ENCODE measurements at places on chromosomes 5 and 9.

DNA sequence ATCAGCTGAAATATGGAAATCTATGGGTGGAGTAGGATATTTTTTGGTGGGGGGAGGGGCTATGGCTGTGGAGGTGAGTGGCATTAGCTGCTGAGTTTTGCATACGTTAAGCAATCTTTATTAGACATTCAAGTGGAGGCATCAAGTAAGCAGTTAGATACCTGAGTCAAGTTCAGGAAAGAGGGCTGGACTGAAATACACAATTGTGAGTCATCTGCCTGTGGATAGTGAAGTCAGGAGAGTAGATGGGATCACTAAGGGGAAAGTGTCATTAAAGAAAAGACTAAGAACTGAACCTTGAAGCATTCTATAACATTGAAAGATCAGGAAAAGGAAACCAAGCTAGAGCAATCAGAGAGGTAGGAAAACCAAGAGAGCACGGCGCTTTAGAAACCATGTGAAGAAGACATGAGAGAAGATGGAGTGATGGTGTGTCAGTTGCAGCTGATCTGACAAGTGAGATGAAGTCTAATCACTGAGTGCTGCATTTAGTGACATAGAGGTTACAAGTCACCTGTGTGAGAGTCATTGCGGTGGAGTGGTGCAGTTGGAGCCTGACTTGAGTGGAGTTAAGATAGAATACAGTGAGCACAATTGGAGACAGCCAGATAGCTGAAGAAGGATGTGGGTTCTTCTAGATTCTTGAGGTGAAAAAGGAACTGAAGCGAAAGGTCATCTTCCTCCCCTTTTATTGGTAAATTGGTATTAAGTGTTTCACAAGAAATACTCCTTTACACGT lies 88.7 kb downstream of the PIP5K1B start:
- no peak for DNase-seq

DNA sequence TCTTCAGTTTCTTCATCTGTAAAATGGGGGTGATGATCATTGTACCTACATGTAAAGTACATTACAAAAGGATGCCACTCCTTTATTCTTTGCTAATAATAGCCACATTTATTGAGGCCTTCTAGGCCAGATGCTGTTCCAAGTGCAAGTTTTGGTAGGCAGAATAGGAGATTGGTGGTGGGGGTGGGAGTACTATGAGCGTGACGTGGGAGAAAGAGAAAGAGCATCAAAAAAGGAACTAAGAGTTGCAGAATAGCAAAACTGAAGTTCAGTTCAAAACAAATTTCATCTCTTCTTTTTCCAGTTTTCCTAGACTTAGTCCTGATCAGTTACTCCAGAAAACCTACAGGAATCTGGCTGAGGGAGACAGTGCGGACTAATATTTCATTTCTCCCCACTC lies 174.1 kb downstream of the SNX18 start:
- DNase-seq = no peak

- DNase-seq = no peak
Measured at GRCh38 chr5:120532835-120533234, 68.7 kb downstream of the PRR16 start.

DNA sequence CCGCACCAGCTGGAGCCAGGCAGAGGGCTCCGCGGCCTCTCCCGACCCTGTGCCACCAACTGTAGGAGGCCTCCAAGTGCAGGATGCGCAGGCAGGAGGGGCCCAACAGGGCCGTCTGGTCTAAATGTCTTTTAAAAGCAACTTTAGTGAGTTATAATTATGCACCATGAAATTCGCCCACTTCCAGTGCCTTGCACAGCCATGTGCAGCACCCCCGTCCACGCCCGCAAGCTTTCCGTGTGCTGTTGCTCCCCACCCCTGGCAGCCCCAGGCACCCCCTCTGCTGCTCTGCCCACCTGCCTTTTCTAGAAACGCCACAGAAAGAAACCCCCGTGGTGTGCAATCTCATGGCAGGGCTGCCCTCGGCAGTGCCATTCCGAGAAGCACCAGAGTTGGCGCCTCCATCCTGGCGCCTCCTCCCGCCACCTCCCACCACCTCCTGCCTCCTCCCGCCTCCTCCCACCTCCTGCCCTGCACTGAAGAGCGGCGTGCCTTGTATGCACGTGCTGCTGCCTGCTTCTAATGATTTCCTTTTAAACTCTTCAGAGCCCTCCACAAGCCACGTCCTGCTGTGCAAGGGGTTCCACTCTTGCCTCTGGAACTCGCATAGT lies 7.5 kb upstream of the SLC6A18 start:
- no peak for DNase-seq

DNA sequence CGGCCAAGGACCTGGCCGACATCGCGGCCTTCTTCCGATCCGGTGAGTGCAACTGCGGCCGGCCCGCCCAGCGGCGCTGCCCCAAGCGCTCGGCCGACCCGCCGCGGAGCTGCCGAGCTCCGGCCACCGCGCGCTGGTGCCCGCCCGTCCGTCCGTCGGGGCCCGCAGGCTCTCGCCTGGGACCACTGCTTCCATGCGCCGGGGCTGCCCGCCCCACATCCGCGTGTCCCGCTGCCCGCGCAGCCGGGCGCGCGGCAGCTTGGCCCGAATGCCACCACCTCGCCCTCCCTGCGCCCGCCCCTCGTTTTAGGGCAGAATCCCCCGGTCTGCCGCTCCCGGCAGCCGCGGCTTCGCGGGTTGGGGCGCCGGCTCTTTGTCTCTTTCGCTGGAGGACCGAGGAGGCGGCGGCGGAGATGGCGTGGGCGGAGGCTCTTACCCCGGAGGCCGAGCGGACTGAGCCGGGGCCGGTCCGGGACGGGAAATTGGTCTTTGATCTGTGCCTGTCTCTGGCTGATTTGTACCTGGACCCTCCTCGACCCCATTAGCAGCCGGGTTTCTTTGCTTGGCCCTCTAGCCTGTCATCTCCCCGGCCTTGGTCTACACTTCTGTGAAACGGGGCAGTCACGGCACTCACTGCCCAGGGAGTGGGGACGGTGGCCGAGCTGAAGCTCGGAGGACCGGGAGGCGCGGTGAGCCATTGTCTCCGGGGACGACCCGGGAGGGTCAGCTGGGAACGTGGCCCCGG lies 871 bp downstream of the TRIO start:
- no peak for DNase-seq

DNA sequence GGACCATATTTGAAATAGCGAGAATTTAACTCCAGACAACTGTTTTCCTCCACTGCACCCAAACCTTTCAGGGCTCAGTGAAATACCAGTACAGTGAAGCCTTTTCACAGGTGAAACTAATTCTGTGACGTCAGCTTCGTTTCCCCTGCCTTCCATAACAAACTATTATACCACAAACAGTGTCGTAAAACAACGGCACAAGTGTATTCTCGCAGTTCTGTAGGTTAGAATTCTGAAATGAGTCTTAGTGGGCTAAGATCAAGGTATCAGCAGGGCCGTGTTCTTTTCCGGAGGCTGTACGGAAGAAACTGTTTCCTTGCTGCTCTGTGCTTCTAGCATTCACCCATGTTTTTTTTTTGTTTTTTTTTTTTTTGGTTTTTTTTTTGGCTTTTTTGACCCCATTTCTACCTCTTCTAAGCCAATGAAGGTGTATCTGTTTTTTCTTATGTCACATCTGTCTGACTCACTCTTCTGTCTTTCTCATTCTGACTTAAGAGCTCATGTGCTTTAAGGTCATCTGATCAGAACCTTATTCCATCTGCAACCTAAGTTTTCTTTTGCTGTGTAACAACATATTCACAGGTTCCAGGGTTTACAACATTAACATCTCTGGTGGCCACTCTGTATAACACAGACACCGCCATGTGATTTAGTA lies 20.1 kb downstream of the ISOC1 start:
- DNase-seq = no peak

DNA sequence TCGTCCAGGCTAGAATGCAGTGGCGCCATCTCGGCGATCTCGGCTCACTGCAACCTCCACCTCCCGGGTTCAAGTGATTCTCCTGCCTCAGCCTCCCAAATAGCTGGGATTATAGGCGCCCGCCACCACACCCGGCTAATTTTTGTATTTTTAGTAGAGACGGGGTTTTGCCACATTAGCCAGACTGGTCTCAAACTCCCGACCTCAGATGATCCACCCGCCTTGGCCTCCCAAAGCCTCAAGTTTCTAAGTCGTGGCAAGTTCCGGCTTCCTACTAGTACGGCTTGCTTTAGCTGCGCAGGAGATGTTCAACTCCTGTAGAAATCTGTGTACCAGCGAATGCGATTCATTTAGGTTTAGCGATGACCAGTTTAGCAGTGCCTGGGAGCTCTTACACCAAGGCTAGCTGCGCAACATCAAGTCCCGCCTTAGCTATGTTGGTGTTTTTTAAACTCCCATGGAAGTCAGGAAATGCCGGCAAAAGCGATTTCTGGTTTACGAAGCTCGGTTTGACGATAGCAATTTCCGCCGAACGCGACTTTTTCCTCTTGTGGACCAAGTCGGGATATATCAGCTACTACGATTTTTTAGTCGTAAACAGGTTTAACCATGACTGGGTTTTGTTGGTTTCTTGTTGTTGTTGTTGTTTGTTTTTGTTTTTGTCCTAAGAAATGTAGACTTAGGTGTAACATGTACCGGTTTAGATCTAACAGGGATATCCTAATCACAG lies 46.4 kb downstream of the ANXA2R start:
- no peak for DNase-seq

DNA sequence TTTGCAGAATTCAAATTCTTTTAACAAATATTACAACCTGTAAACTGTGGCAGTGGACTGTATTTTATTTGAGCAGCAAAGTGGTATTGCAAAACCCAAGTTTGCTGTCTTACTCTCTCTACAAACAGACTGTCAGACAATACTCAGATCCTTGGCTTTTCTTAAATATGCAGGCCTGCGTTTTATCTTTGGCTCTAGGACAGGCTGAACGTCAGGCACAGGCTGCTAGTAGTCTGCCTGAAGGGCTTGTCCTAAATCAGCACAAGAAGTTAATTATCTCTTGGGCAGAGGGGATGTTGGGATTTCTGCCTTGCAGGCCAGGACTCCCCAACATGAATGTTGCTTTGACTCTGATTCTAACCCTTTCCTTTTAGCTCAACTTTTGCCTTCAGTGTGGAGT lies 147.5 kb downstream of the SLIT3 start:
- no peak for DNase-seq

DNA sequence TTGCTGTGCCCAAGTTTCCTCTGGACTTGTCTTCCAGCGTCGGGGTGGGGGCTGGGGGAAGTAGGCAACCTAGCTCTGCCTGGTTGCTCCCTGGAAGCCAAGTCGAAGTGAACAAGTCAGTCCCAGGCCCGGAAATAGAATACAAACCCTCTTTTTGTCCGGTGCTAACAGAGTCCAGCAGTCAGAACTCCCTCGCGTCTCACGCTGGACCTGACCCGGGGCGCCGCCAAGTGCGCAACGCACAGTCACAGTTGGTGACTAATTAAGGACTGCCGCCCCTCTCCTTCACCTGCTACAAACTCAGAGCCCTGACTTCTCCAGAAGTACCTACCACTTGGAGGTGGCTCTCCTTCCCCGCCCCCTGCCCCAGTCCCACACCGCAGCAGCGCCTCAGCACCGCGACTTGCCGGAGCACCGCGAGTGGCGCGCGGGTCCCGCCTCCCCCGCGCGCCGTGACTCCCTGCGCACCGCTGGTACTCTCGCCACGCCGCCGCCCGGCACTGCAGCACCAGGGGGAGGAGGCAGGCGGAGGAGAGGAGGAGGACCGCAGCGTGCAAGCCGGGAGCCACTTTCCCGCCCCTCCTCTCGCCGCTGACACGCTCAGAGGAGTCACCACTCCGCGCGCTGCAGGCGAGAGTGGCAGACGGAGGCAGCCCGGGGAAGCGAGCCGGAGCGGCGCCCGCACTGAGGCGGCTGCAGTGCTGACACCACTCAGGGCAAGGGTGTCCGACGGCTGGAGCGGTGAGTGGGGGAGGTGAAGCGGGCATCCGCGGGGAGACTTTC lies at the start of gene SV2C:
TSS of gene SV2C (plus strand) at position 612 of the 783 bp plus-strand sequence. CDS start 48,368 bp downstream, outside the sequence.
- DNase-seq = no peak

DNA sequence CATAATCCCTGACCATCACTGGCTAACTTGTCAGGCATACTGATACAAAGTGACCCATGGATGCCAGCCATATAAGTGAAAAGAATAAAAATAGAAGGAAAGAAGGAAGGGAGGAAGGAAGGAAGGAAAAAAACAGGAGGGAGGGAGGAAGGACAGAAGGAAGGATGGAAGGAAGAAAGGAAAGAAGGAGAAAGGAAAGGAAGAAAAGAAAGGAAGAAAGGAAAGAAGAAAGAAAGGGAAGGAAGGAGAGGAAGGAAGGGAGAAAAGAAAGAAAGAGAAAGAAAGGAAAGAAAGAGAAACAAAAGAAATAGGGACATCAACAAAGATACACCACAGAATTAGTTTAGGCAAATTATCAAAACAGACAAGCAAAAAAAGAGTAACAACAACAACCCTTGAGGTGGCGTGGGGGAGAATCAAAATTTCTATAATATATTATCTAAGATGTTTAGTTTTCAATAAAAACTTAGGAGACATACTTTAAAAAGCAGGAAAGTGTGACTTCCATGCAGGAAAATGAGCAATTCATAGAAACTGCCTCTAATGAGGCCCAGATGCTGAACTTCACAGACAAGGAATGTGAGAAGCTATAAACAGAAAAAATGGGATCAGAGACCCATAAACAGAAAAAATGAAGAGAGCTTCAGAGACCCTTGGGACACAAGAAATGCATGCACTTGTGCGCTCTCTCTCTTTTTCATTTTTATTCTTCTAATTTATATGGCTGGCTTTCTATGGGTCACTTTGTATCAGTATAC lies 96.1 kb upstream of the NFIL3 start:
- DNase-seq = no peak

DNA sequence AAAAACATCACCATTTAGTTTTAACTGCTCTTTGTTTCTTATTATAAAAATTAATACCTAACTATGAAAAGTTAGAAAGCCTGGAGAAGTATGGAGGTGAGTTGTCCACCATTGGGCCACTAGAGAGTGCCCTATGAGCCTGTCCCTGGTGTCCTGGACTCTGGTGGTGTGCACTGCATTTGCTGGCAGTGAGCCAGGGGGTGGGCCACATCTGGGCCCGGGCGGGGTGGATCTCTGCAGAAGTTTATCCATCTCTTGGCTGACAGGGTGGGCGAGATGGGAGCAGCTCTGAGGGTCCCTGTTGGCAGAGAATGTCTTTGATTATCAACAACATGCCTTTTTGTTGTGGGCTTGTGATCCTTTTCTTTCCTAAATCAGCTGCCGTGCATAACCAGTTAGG lies 8.2 kb downstream of the TENT4A start:
- no peak for DNase-seq

DNA sequence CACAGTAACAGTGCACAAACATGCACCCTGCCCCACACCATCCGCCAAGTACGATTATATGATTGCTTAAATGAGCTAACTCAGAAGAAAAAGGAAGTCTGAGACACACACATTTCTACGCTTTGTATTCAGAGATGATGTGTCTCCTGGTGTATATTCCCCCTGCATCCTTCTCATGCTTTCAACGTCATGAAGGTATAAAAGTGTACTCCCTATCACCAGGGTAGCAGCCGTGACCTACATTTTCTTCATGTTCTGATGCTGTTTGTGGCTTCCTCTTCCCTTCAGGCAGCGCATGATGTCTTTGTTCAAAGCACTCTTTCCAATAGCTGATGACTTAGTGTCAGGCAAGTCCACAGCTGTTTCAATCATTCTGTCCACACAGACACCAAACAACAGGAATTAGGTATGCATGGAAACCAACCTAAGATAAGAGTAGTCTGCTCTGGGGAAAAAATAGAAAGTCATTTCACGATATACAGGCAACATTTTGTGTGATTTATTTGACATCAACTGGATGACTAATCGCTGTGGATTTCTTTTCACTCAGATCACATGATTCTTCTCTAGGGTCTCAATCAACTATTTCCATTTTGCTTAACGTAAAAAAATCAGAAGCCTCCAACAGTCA lies 269.4 kb upstream of the PTGER4 start:
- no peak for DNase-seq

- no peak for DNase-seq
Measured at GRCh38 chr9:5628183-5628529, 751 bp upstream of the RIC1 start.
